Stimulated activated CD4-positive, alpha-beta T cell treated with anti-CD3 and anti-CD28 coated beads, Interleukin-15, amount 100 ng/mL, for 1 hour (primary cell): ENCODE measurements at places on chromosomes 6 and 20.

DNA sequence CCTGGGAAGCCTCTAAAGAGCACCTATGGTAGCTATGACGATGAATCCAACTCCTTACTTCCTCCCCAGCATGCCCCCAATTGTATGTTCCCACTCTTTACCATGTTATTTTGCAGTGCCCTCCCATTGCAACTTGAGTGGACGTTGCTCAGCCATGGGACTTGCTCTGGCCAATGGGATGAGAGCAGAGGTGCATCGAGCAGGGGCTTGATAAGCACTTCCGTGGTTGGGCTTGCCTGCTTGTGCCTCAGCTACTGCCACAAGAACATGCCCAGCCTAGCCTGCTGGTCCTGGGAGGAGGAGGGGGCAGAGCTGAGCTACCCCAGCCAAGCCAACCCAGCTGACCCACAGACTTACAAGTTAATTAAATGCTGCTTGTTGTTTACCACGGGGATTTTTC is 71.1 kb upstream of the CTNNBL1 start:
- no peak for DNase-seq

DNA sequence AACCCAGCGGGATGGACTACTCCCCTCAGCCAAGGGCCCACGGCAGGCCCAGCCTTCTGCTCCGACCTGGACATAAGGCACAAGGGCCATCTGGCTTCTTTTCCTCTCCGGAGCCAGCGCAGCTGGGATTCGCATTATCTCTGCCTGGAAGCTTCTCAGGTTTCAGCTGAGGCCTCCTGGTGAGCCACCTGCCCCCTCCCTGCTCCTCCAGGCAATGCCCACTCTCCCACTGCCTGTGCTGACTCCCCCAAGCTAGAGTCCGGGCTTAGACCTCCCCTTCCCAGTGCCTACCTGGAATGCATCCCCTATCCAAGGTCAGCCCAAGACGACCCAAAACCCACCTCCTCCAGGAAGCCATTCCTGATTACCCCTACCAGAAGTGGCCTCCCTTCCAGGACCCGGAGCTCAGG is 60.7 kb downstream of the EZR start:
- no peak for DNase-seq

- DNase-seq = peak; percentile 17
Observed at GRCh38 chr6:14743474-14744211, 502.2 kb upstream of the JARID2 start.

- DNase-seq = no peak
Observed at GRCh38 chr6:168315596-168315995, 4.0 kb downstream of the DACT2 start.

DNA sequence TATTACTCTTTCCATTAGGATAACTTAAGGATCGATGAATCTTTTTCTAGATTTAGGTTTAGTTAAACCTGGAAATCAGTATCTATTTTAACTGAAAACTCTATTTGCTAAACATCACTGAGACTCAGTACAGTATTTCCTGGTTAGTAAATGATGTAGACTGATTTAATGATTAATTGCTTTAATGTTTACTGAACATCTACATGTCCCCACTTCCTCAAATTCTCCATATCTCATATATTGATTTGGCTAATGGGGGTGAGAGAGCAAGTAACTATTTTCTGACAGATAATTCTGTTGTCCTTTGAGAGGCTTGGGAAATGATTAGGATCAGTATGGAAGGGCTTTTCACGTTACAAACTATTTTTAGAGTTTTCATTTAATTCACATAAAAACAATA is 10.3 kb downstream of the MKKS start:
- no peak for DNase-seq

DNA sequence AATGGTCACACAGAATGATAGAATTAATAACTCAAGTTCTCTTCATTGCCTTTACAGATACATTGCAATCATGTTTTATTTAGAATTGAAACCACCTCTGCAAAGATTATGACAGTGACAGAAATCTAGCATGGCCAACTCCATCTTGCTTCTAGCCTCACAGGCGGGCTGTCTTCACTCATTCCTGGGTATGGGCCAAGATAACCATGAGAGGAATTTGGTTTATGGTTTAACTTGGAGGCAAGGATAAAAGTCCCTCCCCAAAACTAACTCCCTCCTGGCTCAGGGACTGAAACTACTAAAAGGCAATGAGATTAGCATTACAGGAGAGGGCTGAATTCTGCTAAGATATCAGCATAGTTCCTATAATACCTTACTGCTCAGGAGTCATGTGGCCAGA is 95.2 kb upstream of the CST7 start:
- DNase-seq = no peak

DNA sequence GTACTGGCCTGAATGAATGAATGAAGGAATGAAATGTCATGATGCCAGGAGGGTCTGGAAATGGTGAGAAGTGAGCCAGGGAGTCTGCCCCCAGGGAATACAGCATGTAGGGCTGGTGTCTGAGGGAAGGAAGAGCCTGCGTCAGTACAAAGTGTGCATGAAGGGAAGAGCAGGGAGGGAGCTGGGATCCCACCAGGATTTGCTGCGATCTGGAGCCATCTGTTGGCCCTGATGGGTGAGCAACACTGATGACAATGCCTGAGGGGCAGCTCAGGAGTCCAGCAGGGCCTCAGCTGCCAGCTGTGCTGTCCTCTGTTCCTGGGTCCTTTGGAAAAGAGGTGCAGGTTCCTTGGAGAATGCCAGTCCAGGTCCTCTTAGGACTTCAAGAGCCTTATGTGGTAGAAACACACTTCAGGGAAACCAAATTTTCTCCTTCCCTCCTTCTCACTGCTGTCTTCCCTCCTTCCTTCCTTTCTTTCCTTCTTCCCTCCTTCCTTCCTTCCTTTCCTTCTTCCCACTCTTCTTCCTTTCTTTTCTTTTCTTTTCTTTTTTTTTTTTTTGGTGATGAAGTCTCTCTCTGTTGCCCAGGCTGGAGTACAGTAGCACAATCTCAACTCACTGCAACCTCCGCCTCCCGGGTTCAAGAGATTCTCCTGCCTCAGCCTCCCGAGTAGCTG is 11.5 kb downstream of the BPI start:
- DNase-seq = no peak

DNA sequence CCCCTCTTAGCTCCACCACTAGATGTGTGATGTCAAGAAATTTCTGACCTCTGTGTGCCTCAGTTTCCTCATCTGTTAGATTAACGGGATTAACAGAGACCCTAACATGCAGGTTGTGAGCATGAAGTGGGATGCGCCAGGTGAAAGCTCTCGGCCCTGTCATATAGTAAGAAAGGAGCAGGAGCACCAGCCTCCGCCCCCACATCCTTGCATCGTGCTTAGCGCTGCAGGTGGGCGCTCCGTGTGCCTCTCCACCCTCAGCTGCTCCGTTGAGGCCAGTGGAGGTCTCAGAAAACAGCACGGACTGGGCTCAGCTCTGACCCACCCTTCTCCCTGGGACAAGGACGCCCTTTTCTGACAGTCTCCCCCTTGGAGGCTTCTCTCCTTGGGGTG is 63.4 kb downstream of the TCP11 start:
- DNase-seq = no peak

GRCh38 chr20:43514648-43514999 is 7.1 kb downstream of the L3MBTL1 start:
- peak; percentile 3 for DNase-seq

GRCh38 chr6:108115598-108116058 is 41.1 kb upstream of the OSTM1 start:
- DNase-seq = no peak

DNA sequence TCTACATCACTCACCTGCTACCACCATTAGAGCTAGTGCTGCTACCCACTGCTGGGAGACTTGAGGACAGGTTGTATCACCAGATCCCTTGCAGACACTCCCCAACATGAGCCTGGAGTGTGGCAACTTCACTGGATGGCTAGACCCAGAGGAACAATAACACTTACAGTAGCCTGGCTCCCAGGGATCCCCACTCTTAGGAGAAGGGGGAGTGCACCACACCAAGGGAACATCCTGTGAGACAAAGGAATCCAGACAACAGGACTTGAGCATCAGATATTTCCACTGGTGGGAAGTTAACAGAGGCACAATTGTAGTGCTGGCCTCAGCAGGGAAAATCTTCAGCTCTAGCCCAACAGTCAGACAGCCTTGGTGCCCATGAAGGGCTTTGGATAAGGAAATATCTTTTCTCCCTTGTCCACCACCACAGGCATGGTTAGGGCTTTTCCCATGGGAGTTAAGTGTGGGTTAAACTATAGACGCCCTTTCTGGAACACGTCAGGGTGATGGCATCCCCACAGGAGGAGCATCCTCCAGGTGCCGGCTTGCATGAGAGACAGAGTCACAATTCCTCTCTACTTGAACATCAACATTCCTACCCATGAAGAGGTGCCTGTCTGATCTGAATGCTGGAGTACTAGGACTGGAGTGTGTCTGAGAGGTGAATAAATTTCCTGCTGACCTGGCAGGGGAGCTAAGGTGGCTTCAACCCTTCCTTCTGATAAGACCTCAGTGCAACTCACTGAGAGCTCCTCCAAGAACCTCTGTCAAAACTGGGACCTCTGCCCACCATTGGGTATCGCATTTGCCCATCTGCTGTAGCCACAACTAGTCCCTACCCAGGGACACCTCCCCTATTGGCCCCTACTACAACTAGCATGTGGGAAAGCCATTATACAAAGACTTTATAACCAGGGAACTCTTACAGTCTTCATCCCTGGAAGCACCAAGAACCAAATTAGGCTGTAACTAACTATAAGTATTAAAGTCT is 55.4 kb upstream of the SIRPG start:
- no peak for DNase-seq

- DNase-seq = no peak
Observed at GRCh38 chr20:36506253-36506652, 35.1 kb upstream of the MYL9 start.
